ENCODE measurements at places on chromosomes 1 and 21.

DNA sequence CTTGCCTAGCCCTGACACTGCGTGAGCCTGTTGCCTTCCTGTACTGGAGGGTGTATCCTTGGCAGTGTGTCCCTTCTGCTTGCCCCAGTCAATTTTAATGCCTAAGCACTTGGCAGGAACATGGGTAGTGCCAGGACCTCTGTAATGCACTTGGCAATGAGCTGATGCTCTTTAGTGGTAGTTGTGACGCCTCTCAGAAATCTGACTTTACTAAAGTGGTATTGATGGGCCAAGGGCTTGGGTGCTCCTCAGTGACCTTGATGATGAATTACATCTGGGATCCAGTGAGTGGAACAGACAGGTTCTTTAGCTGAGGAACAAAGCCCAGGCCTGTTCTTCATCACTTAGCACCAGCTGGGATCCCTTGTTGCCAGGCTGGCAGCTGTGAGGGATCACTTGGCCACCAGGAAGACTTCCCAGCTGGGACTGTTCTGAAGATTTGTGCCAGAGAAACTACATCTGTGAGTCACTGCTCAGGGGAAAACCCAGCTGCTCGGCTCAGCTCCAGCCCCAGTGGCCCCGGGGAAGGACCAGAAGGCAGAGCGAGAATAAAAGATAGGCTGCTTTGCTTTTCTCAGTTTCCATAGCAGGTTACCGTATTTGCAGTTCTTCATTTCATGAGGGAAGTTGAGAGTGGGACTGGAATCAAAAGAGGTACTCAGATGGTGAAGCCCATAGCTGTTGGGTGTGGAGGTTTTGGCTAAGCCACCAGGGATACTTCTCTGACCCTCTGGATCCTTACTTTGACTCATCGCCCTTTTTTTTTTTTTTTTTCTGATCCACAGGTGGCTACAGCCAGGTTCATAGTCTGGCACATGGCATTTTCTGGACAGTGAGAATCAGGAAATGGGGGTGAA is 28.5 kb upstream of the KCNA2 start:
- peak; percentile 73 for DNase-seq

- DNase-seq, result no peak
Measured at GRCh38 chr1:155999964-156000363, 20.8 kb downstream of the SSR2 start.

GRCh38 chr1:3172431-3173380 is 103.7 kb downstream of the PRDM16 start:
- DNase-seq, result no peak

- DNase-seq, result no peak
Measured at GRCh38 chr1:107653765-107654164, 311.2 kb downstream of the VAV3 start.

GRCh38 chr1:33712186-33712585 is 151.7 kb upstream of the HMGB4 start:
- no peak for DNase-seq

- DNase-seq, result no peak
Measured at GRCh38 chr1:240991230-240991629, 365.8 kb downstream of the RGS7 start.
